ENCODE measurements at places on chromosomes 2 and 18.

- DNase-seq, result no peak
Observed at GRCh38 chr2:230957756-230958391, 32.8 kb upstream of the GPR55 start.

GRCh38 chr2:20632446-20632990, 18.4 kb downstream of the HS1BP3 start:
- no peak for DNase-seq

GRCh38 chr2:113965644-113966043, 75.8 kb downstream of the ACTR3 start:
- DNase-seq, result peak; percentile 9

DNA sequence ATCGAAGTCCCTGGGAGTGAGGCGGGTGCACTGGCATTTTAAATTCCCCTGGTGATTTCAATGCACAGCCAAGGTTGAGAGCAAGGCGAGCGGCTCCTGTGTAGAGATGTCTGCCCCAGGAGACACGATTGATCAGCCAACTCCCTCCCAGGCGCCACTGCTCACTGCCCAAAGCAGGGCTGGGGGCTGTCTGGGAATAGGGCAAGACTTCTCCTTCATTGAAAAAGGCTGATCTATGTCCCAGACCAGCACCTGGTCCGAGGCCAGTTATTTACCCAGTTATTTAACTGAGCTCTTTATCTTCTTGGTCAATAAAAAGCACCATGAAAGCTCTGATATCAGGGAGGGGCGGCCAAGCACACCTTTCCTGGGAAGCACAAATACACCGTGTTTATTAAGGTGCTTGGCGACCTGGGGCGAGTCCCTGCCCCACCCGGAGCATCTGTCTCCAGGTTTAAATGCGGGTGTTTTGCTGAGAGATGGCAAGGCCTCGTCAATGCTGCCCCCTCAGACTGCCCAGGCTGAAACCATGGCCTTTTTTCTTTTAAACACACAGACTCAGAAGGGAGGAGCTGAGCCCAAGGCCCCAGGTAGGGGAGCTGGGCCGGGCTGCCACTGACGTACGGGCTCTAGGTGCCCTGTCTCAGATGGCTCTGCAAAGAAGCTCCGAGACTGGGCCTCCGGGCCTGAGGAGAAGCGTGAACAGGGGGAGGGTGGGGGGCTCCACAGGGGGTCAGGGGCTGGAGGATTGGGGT, 73.9 kb upstream of the HPCAL1 start:
- DNase-seq, result no peak

DNA sequence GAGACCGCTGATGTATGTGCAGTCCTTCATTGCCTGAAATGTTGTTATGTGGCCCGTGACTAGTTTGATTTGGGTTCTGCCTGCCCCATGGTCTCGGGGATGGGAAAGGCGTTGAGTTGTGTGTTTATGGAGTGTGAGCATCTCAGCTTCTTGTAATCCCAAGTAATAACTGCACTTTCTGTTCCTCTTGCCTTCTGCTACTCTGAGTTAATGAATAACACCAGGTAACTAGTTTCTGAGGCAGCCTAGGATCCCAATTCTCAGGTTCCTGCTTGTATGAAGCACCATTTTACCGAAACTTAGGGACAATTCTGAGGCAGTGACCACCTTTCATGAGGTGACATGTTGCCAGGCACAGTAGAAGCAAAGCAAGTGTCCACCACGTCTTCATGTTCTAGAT, 170.0 kb downstream of the ALK start:
- no peak for DNase-seq

DNA sequence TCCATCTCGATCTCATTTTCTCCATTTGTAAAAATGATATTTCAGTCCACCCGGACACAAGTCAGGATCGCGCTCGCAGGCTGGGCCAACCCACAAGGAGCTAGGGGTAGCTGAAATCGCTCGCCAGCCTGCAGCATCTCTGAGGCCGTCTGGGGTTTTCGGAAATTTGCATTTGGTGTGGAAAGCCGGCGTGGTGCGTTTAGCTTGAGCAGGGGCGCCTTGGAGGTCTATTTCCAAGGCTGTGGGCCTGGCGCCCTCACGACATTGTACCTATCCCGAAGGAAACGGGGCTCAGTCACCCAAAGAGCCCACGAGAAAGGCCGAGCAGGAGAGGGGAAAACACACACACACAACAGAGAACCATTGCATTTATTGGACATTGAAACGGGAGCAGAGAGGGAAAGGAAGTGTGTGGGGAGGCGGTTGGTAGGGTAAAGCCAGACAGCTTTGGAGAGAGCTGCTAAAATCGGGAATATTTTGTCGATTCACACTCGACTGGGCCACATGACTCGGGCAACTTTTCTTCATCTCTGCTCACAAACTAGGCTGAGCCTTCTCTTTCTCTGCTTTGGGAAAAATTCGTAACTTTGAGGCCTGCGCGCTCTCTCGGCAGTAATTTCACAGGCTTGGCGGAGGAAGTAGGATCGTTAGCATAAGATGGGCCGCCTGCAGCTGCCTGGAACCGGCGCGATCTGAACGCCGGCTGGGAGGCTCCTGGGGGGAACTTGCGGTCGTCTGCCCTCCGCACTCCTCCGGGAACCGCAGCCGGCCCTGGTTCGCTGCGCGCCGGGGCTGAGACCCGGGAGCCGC, 1.1 kb upstream of the HOXD8 start:
- DNase-seq, result no peak

GRCh38 chr18:42192251-42193248, 237.5 kb downstream of the PIK3C3 start:
- DNase-seq, result no peak

- DNase-seq, result no peak
Observed at GRCh38 chr2:101405351-101405899, 18.1 kb upstream of the CREG2 start.

DNA sequence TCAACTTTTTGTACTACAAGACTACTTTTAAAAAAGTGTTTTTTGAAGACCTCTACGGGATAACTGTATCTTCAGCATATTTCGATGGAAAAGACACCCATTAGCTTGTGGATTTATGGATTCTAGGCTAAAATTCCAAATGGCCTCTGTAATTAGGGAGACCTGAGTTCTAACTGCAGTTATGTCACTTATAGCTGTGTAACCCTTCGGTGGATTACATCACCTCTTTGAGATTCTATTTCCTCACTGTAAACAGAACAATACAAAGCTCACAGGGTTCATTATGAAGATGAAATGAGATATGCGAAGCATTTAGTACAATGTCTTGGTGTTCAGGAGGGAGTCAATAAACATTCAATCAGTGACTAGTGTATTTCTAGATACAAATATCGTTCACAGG, 24.2 kb downstream of the LMAN2L start:
- no peak for DNase-seq

GRCh38 chr2:47607680-47608061, 175.3 kb upstream of the MSH6 start:
- no peak for DNase-seq

DNA sequence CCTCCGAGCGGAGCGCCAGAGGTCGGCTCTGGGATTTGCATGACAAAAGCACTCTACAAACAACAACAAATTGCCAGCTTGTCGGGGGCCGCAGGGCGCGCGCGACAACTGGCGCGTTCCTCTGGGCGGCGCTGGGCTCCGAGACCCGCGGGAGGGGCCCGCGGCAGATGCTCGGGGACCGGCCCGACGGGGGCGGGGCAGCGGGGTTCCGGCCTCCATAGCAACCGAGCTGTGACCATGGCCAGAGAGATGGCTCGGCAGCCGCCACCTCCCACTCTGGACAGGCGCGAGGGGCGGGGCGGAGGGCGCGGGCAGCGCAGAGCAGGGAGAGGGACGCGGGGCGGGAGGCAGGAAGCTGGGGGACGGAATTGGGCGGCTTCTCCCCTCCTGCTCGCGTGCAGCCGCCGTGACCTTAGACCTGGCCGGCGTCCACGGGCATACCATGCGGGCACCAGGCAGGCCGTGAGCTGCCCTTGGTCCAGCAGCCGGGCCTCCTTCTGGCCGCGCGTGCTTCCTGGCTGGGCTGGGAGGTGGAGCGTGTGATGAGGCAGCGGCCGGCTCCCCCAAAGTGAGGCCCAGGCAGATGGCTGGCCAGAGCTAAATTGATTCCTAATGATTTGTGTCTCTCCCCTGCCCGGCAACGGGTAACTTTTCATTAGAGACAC, 171.5 kb downstream of the CELF4 start:
- peak; percentile 64 for DNase-seq

- DNase-seq, result no peak
Observed at GRCh38 chr2:190877436-190877835, 3.2 kb upstream of the GLS start.

DNA sequence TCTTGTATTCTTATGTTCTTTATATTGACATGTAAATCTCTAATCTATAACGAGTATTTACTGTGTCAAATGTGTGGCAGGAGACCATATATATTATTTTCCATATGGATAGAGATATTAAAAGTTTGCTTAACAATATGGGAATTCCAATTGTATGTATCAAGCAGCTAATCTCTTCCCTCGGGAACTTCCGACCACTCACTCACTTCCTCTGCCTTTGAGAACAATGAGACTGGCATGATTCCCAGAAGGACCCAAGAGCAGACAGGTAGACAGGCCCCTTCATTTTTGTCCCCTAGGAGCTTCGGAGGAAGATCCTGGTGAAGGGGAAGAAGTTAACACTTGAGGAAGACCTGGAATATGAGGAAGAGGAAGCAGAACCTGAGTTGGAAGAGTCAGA, 24.1 kb downstream of the PLCD4 start:
- no peak for DNase-seq

GRCh38 chr2:121343191-121343590, 58.2 kb upstream of the TFCP2L1 start:
- DNase-seq, result no peak

GRCh38 chr18:36035253-36035652, 32.1 kb downstream of the RPRD1A start:
- peak; percentile 19 for DNase-seq

DNA sequence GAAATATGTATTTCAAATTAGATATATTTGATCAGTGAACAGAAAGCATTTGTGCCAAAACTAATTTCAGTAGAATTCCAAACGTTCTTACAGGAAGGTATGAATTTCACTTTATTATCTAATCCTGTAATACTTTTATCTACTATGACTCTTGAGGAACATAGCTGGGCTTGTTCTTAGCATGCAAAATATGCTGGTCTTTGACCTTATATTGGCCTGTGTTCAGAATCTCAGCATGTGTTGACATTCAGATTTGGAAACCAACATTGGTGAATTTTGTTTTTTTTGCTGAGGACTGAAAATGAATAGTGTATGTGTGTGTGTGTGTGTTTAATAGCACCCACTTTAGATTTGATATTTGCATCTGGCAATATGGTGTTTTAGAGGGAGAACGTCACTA, 112.2 kb downstream of the MEIS1 start:
- DNase-seq, result no peak

DNA sequence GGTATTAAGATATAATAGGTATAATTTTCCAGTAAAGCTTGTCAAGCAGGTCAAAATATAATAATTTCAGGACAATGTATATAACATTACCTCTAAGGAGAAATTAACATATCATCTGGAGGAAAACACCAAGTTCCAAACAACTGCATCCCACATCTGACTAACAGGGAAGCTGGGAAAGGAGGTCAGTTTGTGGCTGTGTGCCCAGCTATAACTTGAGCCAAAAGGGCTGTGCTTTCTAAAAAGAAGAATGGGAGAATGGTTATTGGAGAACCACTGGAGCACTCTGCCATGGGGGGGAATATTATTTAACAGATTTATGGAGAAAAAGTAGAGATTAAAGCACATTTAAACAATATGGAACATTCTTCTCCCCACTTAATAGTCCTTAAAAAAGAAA, 390.6 kb upstream of the PKDCC start:
- DNase-seq, result no peak

GRCh38 chr2:63834401-63834800, 7.3 kb upstream of the UGP2 start:
- DNase-seq, result no peak

DNA sequence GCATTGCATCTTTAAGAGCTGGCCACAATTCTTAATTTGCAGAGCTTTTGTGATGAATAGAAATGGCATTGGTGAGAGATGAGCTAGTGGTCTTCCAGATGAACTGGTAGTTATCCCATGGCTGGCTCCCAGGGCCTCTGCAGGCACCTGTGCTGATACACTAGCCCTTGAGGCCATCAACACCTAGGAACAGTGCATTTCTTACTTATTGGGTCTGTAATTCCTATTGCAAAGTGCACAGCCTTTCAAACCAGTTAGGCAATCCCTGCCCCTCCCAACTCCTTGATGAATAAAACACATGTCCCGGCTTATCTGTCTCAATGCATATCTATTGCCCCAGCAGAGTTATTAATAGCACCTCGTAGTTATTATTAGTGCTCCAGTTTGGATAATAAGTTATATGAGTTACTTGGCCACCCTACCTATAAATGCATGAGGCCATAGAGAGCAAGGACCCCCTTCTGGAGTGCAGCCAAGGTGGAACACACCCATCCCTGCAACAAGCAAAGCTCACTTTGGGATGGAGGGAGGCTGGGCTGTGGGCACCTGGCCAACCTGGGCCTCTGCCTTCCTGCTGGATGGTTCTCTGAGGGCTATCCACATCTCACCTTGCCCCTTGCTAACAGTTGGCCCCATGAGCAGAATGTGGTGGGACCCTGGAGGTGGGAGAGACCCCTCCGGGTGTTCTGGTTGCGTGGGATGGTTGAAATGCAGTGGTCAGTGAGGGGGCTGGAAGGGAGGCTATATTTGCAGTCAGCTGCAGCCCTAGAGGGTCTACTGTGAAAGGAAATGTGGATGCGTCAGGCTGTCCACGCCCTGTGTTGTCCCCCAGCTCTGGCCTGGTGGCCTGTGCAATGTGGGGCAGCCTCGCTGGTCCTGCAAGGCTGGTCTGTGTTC, 455.9 kb upstream of the HS6ST1 start:
- DNase-seq, result no peak

- no peak for DNase-seq
Observed at GRCh38 chr2:111178730-111179405, 58.2 kb downstream of the BCL2L11 start.

DNA sequence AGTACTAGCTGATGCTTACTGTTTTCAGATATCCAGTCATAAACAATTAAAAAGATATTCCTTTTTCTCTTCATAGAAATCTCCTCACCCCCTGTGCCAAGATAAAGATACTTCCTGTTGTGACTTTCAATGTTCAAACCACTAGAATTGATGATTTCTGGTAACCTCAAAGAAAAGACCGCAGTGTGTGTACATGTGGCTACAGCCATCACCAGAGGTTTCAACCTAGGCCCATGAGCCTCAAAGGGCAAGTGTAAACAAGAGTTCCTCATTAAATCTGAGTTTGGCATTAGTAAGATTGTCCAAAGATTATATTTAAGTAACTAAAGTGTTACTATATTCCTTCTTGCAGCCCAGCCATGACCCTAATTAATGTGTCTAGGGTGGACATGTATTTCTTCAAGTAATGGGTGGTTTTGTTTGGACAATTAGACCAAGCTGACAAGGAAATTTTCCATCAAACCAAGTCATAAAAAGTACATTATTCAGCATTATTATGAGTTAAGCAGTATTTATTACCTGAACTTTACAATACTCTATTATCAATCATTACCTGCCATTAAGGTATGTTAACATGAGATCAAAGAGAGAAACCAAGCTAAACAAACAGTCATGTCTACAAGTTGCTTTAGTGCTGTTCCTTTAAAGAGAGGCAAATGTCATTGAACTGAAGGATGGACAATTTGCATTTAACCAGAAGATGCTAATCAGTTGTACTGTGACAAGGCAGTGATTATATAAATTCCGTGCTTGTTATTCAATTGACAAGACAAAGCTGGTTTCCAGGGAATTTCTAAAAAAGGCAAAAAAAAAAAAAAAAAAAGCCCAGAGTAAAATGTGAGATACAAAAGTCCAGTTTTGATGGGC, 382.7 kb downstream of the LNPK start:
- no peak for DNase-seq
